ENCODE measurements at places on chromosomes 12 and 14.

DNA sequence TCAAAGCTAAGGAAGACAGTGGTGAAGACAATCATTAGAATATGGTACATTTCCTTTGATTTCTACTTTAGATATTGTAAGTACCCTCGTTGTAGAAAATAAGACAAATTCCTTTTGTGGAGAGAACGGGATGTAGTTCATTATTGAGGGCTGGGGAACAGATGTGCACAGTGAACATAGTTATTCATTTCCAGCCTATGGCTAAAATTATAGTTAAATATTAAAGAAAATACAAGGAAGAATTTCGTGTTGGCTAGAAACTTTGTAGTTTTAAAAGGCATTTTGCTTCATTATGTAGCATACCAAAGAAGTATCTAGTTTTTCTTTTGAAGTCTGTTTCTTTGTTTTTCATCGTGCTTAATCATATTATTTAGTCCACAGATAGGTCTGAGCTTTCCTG lies 201.8 kb downstream of the ESR2 start:
- no peak overlapping the region for H3K4me3 ChIP-seq
- H3K27ac ChIP-seq: no peak overlapping the region
- H3K4me1 ChIP-seq: no peaks in the 10 kb centered on the region
- DNase-seq: no peak

DNA sequence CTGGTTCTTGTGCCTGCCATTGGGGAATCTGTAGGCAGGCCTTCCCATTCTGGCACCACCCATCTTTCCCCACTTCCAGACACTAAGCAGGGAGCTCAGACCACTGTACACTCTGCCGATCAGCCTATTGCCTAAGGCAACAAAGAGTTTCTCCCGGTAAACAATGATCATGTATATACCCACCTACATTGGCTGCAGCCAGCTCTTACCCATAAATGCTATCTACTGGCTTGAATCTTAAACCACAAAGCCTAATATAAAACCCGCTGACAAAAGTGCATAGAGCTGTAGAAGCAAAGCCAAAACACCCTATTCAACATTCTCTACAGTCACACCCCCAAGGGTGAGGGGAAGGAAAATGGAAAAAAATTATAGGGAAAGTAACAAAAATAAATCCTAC lies 20.8 kb upstream of the GLIPR1 start:
- no peak overlapping the region for H3K27ac ChIP-seq
- H3K36me3 ChIP-seq: no peaks in the 10 kb centered on the region
- H3K27me3 ChIP-seq: no peaks in the 10 kb centered on the region

DNA sequence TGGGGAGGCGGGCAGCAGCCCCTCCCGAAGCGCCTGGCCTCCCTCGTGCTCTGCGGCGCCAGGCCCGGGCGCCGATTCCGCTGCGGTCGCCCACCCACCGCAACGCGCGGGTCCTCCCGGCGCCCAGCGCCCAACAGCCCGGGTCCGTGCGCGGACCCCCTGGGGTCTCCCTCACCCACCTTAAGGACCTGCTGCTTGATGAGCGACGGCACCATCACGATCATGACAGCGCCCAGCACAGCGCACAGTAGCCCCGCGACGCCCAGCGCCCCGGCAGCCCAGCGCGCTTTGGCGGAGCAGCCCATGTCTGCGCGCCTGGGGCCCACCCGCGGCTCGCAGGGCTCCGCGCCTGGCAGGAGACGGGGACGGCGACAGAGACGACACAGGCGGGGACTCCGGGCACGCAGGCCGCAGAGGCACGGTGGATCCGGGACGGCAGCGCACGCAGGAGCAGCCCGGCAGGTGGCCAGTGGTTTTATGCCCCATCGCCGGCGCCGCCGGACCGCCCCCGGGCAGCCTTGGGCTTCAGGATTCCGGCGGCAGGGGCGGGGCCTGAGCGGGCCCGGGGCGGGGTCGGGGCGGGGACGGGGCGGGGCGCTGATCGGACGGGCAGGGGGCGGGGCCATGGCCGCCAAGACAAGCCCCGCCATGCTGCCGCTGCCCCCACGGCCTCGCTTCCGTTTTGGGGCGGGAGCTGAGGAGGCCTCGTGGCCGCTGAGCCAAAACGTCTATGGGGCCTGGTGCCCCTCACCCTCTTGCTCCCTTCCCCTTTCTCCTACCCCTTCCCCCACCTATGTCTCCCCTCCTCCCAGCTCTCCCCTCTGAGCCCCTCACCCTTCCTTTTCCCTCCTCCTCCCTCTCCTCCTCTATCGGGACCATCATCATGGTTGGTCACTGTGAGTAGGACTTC lies at the start of gene SCARB1:
TSS of gene SCARB1 (minus strand) at position 449 of the 910 bp plus-strand sequence. CDS start at position 305, 144 bp downstream.
- peak; percentile 62 for DNase-seq
- H3K4me1 ChIP-seq: peaks cover 18% of the 10 kb centered on the region
- H3K27me3 ChIP-seq: no peaks in the 10 kb centered on the region
- H3K36me3 ChIP-seq: no peaks in the 10 kb centered on the region
- peak within 1 kb of the TSS; percentile 64 for H3K27ac ChIP-seq

DNA sequence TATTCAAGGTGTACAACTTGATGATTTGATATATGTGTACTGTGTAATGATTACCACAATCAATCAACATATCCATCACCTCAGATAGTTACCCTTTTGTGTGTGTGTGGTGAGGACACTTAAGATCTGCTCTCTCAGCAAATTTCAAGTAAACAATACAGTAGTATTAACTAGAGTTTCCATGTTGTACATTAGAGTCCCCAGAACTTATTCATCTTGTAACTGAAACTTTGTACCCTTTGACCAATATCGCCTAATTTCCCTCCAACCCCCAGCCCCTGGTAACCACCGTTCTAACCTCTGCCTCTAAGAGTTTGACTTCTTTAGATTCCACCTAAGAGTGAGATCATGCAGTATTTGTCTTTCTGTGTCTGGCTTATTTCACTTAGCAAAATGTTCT lies 12.1 kb downstream of the ADCK1 start:
- H3K4me3 ChIP-seq: no peak overlapping the region
- no peaks in the 10 kb centered on the region for H3K36me3 ChIP-seq
- DNase-seq: no peak
- no peaks in the 10 kb centered on the region for H3K4me1 ChIP-seq
- no peak overlapping the region for H3K27ac ChIP-seq

GRCh38 chr12:6554168-6555017 lies 1.4 kb downstream of the IFFO1 start:
- DNase-seq: peak; percentile 64
- H3K27me3 ChIP-seq: no peaks in the 10 kb centered on the region
- peak overlapping the region; percentile 88 for H3K4me3 ChIP-seq
- H3K27ac ChIP-seq: peak overlapping the region; percentile 92

DNA sequence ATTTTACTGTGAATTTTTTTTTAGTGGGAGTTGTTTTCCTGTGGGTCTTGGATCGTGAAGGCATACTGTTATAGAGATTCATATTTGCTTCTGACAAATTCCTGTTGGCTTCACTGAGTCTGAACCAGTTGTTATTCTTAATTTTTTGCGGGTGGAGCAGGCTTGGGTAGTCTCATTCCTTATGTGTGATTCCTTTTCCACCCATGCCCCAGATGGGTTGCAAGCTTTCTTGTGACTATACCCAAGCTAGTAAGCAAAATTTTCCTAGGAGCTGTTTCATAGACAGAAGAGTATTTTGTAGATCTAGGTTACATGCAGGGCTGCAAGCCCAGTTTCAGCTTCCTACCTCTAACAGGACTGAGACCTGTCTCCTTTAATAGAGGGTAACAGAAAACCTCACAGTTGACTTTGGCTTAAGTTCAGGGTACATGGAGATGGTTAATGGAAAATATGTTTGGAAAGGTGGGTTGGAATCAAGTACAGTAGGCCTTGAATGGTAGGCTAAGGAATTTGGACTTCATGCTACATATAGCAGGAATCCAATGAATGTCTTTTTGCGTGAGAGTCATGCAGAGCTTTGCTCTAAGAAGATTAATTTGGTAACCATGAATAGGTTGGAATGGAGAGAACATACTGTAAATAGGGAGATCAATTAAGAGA lies 29.0 kb downstream of the TRMT5 start:
- H3K4me3 ChIP-seq: no peak overlapping the region
- no peaks in the 10 kb centered on the region for H3K27me3 ChIP-seq
- peak overlapping the region; percentile 42 for H3K27ac ChIP-seq
- peaks cover 24% of the 10 kb centered on the region for H3K4me1 ChIP-seq

- H3K27ac ChIP-seq: no peak overlapping the region
- H3K4me3 ChIP-seq: no peak overlapping the region
- H3K36me3 ChIP-seq: no peaks in the 10 kb centered on the region
- no peaks in the 10 kb centered on the region for H3K27me3 ChIP-seq
- no peak for DNase-seq
- H3K4me1 ChIP-seq: no peaks in the 10 kb centered on the region
Observed at GRCh38 chr12:69046920-69047319, 113.9 kb upstream of the CPM start.

- no peak overlapping the region for H3K27ac ChIP-seq
- H3K27me3 ChIP-seq: no peaks in the 10 kb centered on the region
- H3K4me3 ChIP-seq: no peak overlapping the region
Observed at GRCh38 chr12:84124211-84124610, 788.4 kb downstream of the SLC6A15 start.

DNA sequence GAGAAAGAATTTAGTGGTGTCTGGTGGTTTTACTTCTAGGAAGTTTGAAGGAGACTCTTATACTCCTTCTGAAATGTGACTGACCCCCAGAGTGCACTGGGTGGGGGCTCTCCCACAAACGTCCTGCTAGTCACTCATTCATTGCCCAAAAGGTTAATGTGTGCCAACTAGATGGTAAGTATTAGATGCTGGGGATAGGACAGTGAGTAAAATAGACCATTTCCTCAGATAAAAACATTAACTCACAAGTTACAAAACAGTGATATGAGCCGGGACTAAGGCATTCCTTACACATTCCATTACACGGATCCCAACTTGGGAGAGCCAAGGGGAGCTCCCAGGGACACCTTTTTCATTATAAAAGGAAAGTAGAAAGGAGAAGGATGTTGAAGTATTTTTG lies 185.1 kb downstream of the ATXN7L3B start:
- no peaks in the 10 kb centered on the region for H3K36me3 ChIP-seq
- no peak overlapping the region for H3K27ac ChIP-seq
- no peak for DNase-seq
- no peaks in the 10 kb centered on the region for H3K4me1 ChIP-seq

DNA sequence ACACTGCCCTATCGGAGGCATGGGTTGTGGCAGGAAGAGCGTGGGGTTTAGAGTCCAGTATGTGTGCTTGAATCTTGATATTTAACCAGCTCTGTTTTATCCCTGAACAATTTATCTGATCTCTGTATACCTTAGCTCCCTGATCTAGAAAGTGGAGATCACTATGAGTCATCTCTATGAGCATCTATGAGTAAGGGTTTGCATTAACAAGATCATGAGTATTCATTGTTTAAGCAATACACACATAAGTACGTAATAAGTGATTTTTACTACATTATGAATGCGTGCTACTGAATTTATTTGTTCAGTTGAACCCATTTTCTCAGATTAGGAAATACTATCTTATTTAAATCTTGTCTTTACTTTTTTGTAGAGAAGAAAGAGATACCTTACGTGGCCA lies 49.4 kb downstream of the GPATCH2L start:
- no peaks in the 10 kb centered on the region for H3K27me3 ChIP-seq
- H3K4me3 ChIP-seq: no peak overlapping the region
- H3K27ac ChIP-seq: no peak overlapping the region

GRCh38 chr12:117051380-117051779 lies 47.8 kb downstream of the TESC start:
- H3K27ac ChIP-seq: no peak overlapping the region
- no peaks in the 10 kb centered on the region for H3K36me3 ChIP-seq
- H3K27me3 ChIP-seq: no peaks in the 10 kb centered on the region
- DNase-seq: no peak
- H3K4me1 ChIP-seq: no peaks in the 10 kb centered on the region

- no peak for DNase-seq
- no peak overlapping the region for H3K27ac ChIP-seq
- H3K4me1 ChIP-seq: peaks cover 8% of the 10 kb centered on the region
- H3K4me3 ChIP-seq: peak overlapping the region; percentile 52
Observed at GRCh38 chr12:52308806-52309425, 12.3 kb downstream of the KRT83 start.

DNA sequence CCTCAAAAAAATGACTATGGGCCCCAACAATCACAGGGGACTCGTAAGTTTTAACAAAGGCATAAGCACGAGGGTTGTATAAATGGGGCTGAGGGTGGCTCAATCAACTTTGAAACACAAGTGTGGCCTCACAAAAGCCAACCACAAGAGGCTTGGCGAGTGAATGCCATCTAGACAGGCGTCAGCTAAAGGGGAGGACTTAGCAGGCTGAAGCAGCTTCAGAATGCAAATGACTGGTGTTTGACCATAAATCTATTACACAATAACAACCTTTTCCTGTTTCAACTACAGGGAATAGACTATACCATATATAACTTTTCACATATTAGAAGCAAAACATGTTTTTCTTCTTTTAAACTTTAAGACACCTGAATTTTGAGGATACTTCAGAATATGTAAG lies 777.9 kb downstream of the FSCB start:
- no peaks in the 10 kb centered on the region for H3K27me3 ChIP-seq
- no peaks in the 10 kb centered on the region for H3K4me1 ChIP-seq
- no peak for DNase-seq
- no peak overlapping the region for H3K27ac ChIP-seq

DNA sequence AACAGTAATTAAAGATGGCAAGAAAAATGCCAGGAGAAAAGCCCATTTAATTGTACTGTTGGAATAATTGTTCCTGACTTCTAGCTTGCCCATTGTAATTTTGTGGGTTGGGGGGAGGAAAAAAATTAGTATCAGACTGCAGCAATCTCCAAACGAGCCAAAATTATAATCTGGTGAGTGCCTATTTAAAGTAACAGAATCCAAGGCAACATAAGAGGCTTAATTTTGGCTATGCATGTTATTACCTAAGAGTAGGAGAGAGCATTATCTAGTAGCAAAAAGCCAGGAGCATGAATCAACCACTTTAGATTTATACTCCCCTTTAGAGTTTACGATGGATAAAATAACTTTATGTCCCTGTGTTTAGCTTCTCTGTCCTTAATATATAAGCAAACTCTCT lies 14.6 kb upstream of the DENND5B start:
- H3K36me3 ChIP-seq: no peaks in the 10 kb centered on the region
- H3K27ac ChIP-seq: no peak overlapping the region
- no peak for DNase-seq
- no peak overlapping the region for H3K4me3 ChIP-seq
- H3K4me1 ChIP-seq: no peaks in the 10 kb centered on the region

GRCh38 chr14:63986789-63987533 lies 134.2 kb downstream of the SYNE2 start:
- DNase-seq: no peak
- no peaks in the 10 kb centered on the region for H3K4me1 ChIP-seq
- no peaks in the 10 kb centered on the region for H3K27me3 ChIP-seq
- peaks cover 20% of the 10 kb centered on the region for H3K36me3 ChIP-seq
- no peak overlapping the region for H3K4me3 ChIP-seq
- H3K27ac ChIP-seq: no peak overlapping the region

GRCh38 chr12:1806301-1807086 lies 13.9 kb upstream of the LRTM2 start:
- peak overlapping the region; percentile 78 for H3K27ac ChIP-seq
- peaks cover 16% of the 10 kb centered on the region for H3K4me1 ChIP-seq
- H3K4me3 ChIP-seq: no peak overlapping the region

Data from gastrocnemius medialis (tissue), 4 donors.